ENCODE measurements at places on chromosomes 13 and 19.

DNA sequence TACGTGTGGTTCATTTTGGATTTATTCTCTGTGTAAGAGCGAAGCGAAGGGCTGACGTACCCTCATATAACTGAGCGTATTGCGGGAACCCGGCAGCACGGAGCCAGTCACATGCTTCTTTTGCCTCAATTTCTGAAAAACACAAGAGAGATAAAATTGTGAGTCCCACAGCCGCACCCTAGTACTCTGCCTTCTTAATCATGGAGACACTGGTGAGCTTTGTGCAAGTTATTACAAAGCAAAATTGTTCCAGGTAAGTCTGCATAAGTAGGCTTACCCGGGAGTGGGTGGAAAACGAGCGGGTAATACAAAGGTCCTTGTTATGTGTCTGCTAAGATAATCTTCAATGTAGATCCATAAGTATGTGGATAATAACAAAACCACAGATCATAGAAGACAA, 118.1 kb downstream of the STARD13 start:
- no peak for DNase-seq

DNA sequence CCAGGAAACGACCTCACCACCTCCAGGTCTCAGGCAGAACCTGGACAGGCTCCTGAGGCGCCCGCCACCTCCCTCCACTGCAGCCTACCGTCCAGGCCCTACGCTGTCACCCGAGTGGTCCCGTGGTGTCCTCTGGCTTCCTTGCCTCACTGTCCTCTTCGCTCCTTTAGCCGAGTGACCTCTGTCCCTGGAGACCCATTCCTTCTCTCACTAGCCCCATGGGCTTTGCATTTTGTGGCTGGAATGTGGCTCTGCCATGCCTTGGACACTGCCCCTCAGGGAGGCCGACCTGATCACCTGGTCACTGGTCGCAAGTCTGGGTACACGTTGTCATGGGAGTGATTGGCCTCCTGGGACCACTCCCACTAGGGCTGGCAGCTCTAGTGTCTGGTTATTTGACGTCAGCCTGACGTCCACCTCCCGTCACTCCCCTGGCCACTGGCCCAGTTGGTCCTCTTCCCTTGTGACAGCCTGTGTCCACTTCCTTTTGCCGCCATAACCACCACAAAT, 17.9 kb downstream of the SLC25A42 start:
- DNase-seq, result no peak

GRCh38 chr13:110965038-110965754, 50.3 kb upstream of the ANKRD10 start:
- peak; percentile 23 for DNase-seq

GRCh38 chr13:49351871-49352270, 92.0 kb downstream of the CAB39L start:
- DNase-seq, result no peak

GRCh38 chr13:77026861-77027621, at the start of gene FBXL3:
Gene FBXL3 (minus strand): TSS chr13:77027159. CDS start chr13:77021860, 5,299 bp downstream.
- DNase-seq, result peak; percentile 77

DNA sequence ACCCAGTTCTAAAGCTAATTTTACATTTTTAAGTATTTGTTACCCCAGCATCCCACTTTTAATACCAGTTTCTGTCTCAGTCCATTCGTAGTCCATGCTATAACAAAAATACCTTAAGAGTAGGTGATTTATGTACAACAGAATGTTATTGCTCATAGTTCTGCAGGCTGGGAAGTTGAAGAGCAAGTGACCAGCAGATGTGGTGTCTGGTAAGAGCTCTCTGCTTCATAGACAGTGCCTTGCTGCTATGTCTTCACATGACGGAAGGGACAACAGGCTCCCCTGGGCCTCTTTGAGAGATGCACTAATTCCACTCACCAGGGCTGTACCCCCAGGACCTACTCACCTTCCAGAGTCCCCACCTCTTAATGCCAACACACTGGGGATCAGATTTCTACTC, 96.6 kb downstream of the COL4A2 start:
- DNase-seq, result no peak

DNA sequence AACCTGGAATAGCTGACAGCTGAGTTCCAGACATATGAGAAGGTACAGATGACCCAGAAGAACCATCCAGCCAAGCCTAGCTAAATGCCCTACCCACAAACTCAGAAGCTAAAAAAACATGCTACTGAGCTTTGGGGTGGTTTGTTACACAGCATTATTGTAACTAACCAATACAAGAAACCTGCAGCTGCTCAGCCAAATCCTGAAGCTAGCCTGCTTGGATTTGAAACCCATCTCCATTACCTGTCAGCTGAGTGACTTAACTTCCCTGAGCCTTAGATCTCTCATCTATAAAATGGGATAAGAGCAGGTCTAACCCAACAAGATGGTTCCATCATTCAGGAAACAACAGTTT, 25.0 kb downstream of the TEX101 start:
- no peak for DNase-seq

DNA sequence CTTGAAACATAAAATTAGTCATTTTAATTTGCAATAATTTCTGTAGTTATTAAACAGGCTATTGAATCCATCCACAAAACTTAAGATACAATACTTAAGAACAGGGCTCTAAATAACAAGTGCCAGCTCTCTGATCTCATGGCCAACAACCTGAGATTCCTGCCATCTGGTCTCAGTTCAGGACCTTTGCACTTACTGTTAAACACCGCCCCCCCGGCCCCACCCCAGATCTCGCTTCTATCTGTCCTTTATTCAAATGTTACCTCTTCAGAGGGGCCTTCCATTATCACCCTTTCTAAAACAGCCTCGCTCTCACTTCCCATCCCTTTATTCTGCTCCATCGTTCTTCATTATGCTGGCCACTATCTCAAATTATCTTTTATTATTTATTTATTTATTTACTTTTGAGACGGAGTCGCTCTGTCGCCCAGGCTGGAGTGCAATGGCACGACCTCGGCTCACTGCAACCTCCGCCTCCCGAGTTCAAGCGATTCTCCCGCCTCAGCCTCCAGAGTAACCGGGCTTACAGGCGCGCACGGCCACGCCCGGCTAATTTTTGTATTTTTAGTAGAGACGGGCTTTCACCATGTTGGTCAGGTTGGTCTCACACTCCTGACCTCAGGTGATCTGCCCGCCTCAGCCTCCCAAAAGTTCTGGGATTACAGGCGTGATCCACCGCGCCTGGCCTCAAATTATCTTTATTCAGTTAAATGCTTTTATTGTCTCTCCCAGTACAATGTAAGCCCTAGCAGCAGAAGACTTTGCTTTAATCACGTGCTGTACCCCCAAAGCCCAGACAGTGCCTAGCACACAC, 838 bp upstream of the SNRNP70 start:
- no peak for DNase-seq
